ENCODE measurements at places on chromosomes 6 and 20.

DNA sequence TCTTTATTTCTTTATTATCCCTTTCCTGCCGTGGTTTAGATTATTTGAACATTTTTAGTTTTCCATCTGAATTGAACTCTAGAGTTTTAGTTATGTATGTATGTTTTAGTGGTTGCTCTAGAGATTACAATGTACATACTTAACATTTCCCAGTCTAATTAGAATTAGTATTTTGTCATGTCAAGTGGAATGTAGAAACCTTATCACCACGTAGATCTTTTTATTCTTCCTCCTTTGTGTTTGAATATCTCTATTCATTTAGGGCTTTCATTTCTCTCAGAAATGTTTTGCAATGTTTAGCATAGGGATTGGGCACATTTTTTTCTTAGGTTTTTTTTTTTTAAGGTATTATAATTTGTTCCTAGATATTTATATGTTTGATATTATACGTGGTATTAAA, 73.1 kb upstream of the EZR start:
- DNase-seq = no peak

GRCh38 chr20:34124469-34125249, 12.6 kb upstream of the EIF2S2 start:
- DNase-seq = no peak

GRCh38 chr6:69985180-69985579, 118.8 kb downstream of the COL19A1 start:
- DNase-seq = peak; percentile 7

- DNase-seq = no peak
Measured at GRCh38 chr20:53629436-53629835, 35.8 kb upstream of the ZNF217 start.

GRCh38 chr6:2385471-2385983, 140.1 kb upstream of the GMDS start:
- no peak for DNase-seq

GRCh38 chr20:1334370-1334731, 5.4 kb upstream of the SDCBP2 start:
- DNase-seq = no peak

- peak; percentile 17 for DNase-seq
Measured at GRCh38 chr6:152378169-152378568, 259.0 kb downstream of the SYNE1 start.

GRCh38 chr6:18177286-18177965, 22.2 kb downstream of the KDM1B start:
- DNase-seq = no peak

- DNase-seq = no peak
Measured at GRCh38 chr6:28393912-28394662, 5.5 kb downstream of the ZSCAN12 start.

All from mammary epithelial cell (primary cell).